ENCODE measurements at places on chromosomes 6 and 20.

DNA sequence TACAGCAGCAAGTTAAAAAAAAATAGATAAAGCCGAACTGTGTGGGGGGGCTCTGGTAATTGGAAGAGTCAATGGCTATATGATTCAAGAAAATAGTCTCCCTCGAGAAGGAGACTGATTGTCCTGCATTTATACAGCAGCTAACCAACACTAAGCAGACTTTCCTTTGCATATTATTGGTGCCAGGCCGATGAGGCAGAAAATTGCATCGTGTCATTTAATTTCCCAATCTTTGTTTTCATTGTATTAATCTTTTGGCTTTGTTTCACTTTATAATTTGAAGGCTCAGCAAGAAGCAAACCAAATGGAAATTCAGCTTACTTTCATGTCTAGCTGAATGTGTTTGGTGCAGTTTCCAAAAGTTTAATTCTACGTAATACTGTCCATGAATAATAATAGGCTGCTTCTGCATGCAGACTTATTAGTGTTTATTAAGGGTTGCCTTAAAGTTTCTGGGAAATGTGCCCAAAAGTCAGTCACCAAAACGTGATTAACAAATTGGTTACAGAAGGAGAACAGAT lies 258.5 kb downstream of the HACE1 start:
- no peak for DNase-seq

DNA sequence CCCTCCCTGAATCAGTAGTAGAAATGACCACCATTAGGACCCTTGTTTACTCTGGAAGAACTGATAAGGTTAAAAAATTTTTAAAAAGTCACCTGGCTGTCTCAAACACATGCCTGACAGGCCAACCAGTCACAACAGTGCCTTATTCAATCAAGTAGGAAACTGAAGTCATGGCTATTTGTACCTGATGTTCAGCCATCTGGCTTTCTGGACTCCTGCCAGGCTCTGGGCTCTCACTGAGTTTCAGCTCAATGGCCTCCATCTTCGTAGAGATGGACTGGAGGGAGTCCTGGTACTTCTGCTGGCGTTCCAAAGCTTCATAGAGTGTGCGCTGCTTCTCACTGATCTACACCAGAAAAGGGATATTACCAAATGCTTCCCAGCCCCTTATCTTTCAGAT lies 343.8 kb downstream of the SYNE1 start:
- peak; percentile 22 for DNase-seq

DNA sequence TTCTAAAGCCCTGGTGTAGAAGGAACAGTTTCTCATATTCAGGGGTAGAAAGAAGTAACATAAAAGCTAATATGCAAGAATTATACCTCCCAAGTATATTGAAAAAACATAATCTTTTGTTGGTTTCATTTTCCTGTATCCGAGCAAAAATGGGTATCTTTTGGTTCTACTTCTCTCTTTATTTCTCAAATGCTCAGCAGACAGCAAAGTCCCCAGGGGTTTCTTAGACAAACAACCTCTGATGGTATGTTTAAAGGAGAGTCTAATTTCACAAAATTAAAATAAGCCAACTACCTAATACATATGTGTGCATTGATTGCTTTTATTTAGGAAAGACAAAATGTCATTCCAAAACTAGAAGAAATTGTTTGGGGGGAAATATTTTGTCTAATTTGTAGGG lies 131.0 kb downstream of the TSHZ2 start:
- no peak for DNase-seq

DNA sequence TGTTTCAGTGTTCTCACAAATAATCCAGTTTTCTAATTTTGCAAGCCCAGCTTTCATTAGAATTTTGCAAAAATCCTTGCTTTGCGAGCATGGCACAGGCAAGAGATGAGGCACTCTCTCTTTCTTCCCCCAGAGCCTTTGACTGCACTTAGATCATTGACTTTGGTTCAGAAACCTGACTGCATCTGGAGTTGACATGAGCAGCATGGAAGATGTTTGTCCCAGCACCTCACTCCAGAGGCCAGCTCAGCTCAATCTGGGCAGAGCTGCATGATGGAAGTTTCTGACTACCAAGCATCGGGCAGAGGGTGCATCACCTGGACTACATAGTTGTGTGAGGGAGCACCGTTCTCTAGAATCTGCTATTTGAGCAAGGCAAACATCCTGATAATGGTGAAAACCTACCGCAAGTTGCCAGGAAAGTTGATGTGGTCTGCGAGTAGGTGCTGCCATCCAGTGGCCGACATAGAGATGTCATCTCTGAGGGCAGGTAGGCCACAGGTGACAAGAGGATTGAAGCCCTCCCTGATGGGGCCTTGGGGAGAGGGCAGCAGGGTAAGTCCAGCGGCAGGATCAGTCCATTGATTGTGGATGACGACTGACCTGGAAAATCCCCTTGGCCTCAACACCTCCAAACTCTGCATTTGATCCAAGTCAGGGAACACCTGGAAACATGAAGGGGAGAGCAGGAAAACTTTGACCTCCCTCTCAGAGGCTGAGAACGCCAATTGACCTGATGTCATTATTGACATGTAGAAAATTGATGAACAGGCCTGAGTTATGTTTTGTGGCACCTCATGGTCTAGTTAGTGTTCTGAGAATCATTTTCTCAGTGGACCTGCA lies 3.8 kb upstream of the LPA start:
- DNase-seq: no peak

- no peak for DNase-seq
These were observed 45.9 kb downstream of the SLC22A3 start for GRCh38 chr6:160393891-160394653.

- no peak for DNase-seq
These were observed 25.2 kb upstream of the MLN start for GRCh38 chr6:33828764-33829731.

DNA sequence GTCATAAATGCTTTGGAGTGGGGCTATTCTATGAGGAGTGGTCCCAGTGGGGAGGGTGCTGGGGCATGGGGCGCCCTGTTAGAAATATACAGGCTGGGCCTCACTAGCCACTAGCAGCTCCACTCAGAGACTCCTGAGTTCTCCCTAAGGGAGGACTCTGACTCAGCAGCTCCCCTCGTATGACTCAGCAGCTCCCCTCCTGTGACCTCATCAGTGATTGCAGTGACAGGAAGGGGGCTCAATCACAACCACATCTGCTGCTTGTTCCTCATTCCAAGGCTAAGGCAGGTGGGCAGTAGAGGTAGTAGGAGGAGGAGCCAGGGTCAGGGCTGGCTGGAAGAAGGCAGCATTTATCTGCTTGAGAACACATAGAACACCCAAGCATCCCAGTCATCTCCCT lies 73.7 kb downstream of the PRND start:
- no peak for DNase-seq

DNA sequence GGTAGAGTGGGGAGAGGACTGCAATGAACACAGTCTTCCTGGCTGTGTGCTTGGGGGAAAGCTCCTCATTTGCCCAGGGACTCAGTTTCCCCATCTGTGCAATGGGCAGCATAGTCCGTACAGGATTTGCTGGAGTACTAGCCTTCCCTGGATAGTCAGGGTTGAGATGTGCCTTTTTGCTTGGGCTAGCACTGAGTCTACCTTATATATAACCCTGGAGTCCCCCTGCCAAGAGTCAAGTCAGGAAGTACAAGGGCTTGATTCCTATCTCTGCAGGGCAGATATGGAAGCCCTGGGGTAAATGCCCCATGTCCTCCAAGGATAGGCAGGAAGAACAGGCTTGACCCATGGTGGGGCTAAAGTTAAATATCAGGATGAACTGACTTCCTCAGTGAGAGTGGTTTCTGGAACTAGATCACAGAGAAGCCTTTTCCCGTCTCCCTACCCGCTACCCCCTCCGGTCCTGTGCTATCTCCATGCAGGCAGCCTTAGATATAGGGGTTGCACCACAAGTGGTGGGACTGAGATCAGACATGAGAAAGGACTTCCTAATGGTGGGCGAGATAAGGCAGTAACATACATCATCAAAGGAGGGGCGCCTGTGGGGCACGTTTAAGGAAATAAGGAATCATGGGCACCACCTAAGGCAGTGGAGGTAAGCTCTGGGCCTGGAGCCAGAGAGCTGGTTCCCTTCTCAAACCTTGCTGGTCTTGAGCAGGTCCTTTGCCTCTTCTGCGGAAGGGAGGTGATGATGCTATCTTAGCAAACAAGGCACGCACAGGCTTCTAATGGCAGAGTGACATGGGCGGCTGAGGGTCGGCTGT lies 157.9 kb downstream of the MRPL14 start:
- no peak for DNase-seq

- no peak for DNase-seq
These were observed 83.4 kb downstream of the BMP6 start for GRCh38 chr6:7809346-7809745.

- no peak for DNase-seq
These were observed 32.4 kb upstream of the PBOV1 start for GRCh38 chr6:138250513-138251247.

DNA sequence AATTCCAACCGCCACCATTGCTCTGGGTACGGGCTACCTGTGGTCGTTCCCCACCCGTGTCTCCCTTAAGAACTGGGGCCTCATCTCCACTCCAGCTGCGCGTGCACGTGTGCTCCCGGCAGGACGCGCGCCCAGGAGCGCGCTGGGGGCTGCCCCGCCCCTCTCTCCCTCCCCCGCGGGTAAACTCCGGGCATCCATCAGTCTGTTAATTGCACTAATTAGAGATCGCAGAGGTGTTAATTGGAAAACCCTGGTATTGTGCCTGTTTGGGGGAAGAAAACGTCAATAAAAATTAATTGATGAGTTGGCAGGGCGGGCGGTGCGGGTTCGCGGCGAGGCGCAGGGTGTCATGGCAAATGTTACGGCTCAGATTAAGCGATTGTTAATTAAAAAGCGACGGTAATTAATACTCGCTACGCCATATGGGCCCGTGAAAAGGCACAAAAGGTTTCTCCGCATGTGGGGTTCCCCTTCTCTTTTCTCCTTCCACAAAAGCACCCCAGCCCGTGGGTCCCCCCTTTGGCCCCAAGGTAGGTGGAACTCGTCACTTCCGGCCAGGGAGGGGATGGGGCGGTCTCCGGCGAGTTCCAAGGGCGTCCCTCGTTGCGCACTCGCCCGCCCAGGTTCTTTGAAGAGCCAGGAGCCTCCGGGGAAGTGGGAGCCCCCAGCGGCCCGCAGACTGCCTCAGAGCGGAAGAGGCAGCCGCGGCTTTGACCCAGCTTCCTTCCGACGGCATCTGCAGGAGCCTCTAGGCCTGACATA lies 14.4 kb downstream of the FOXP4 start:
- DNase-seq: no peak

GRCh38 chr6:145339089-145339488 lies 396.2 kb downstream of the EPM2A start:
- DNase-seq: no peak

DNA sequence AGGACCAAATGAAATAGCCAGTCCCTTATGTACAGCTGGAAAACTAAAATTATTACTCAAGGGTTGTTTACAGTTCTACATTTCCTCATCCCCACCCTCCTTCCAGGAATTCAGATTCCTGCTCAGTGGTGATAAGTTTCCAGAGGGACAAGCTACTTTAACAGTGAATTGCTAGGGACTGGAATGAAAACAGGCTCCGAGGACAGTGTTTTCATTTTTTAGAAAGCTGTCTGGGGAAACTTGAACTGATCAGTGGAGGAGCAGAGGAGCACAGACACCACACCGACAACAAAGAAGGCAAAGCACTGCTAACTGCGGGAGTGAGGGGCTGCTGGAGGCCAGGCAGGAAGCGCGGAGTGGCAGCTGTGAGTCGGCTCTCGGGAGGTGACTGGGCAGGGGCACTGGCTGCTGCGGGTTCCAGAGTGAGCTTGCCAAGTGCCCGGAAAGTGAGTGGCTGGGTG lies 322.2 kb downstream of the ESR1 start:
- no peak for DNase-seq

DNA sequence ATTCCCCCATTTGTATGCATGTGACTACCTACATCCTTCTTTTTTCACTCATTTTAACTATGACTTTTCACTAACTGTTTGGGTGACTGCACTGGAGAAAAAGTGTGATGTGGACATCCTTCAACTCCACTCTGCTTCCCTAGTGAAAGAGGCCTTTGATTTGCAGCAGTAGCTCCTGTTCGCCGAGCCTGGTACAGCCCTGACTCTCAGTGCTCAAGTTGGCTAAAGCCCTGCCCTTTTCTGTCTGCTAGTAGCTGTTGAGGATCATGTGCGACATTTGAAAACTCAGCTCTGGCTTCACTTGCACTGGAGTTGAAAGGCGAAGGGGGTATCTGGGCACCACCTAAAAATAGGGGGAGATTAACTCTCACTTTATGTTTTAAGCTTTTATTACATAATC lies 42.1 kb downstream of the DAAM2 start:
- DNase-seq: no peak

- no peak for DNase-seq
These were observed 1.4 kb downstream of the CST8 start for GRCh38 chr20:23492292-23492691.

DNA sequence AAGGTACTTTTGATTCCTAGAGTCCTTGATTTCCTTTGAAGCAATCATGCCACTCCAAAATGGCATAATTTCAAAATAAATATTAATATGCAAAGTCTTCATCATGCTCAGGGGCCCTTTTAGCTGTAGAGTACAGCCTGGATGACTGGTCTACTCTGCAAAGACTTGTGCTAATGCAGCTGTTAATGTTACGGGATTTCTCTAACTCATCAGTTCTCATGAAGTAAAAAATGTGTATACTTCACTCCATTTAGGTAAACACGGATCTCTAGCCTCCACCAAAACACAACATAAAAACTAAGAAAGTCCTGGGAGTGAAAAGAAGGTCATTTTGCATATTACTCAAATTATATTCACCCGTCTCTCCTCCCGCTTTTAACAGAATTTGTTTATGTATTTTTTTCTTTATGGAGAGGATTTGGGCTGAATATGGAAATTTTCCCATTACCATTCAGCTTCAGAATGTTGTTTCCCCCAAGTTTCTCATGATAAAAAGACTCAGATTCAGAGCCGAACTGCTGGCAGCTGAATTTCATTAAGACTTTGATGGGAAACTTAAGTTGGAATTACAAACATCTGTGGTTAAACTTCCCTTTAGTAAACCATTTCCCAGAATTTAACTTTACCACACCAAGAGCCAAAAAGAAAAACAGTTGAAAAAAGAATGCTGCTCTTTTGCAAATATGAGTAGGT lies 8.7 kb downstream of the LAMA4 start:
- no peak for DNase-seq

DNA sequence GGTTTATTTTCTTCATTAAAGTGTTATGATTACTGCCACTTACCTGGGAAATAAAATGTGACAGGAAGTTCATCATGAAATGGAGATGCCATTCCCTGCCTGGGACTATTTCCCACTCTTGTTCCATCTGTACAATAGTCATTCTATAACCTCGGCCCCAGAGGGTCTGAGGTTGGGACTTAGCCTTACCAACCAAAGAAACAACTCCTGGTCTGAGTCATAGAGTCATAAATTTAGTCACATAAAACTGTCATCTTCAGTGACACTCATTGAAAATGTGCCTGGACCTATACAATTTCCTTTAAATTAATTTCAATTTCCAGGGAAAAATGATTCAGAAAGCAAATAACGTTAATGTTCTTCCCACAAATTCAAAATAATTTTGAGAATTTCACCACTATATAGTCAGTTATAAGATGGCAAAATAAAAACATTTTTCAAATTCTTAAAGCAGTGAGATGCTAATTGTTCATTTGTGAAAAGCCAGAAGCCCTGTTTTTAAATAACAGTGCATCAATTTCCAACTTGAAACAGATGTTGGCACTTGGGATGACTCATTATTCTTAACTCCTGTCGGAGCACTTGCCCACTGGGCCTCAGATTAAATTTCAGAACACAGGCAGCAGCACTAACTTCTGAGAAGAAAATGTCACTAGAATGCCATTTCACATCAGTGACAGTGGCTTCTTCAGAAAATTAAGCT lies 201.2 kb upstream of the SMLR1 start:
- no peak for DNase-seq
